ENCODE measurements at places on chromosomes 13 and 19.

DNA sequence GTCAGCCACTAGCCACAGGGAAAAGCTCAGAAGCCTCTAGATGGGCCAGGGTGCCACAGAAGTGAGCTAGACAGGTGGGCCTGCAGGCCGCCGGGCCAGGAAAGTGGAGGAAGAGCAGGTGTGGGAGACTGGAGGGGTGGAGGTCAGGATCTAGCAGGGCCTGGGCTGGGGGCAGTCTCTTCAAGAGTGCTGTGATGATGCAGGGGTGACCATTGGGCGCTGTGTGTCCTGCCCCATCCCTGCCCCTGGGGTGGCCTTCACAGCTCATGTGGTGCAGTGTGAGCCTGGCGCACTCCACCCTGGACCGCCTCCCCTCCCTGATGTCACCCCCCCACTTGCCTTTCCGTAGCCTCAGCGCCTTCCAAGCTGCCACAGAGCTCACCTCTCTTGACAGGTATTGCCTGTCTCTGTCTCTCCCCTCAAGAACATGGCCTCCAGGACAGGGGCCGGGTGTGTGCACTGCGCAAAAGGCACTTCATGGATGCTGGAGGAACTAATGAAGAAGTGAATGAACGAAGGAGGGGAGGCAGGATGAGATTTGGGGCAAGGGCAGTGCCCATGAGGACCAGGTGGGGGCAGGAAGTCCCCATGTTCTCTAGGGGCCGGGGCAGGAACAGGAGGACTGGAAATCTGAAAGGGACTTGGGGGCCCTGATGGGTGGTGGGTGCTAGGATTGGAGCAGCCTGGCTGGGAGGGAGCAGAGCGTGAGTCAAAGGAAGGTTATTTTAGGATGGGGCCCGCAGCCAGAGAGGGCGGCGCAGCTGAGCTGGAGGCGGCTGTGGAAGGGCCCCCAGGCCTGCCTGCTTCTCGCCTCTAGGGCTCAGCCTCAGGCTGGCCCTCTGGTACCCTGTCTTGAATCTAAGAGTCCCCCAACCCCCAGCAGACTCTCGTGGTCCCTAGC lies 6.6 kb downstream of the SSBP4 start:
- DNase-seq: no peak

GRCh38 chr19:30074741-30075715 lies 133.0 kb downstream of the URI1 start:
- DNase-seq: no peak

DNA sequence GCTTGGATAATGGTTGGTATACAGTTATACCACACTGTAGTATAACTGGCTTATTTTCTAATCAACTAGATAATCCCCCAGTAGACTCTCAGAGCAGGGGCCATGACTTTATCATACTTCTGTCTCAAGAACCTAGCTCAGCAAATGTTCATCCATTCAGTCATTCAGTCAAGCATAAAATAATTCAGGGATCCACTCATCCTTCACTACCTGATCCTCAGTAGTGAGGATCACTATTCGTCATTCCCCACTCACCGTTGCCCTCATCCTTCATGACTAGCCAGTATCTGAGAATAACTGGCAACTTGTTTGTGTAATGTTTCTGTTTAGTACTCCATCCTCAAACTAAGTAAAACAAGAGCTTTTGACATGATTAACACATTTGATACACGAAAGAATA lies 77.6 kb downstream of the TSC22D1 start:
- DNase-seq: no peak

DNA sequence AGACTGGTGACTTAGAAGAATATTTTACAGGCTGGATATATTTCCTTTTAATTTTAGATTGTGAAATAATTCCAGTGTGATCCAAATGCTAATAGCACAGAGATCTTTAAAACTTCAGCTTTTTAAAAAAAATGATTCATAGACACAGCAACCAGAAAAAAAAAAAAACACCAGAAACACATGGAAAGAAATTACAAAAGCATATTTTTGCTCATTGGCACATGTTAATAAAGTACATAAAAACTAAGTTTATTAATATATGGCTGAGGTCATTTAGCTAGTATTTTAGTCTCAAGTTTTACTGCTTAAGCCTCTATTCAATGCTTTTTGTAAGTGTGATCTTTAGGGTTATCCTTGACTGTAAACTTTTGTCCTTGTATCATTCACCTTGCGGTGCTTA lies 577 bp downstream of the MYO16 start:
- DNase-seq: no peak

DNA sequence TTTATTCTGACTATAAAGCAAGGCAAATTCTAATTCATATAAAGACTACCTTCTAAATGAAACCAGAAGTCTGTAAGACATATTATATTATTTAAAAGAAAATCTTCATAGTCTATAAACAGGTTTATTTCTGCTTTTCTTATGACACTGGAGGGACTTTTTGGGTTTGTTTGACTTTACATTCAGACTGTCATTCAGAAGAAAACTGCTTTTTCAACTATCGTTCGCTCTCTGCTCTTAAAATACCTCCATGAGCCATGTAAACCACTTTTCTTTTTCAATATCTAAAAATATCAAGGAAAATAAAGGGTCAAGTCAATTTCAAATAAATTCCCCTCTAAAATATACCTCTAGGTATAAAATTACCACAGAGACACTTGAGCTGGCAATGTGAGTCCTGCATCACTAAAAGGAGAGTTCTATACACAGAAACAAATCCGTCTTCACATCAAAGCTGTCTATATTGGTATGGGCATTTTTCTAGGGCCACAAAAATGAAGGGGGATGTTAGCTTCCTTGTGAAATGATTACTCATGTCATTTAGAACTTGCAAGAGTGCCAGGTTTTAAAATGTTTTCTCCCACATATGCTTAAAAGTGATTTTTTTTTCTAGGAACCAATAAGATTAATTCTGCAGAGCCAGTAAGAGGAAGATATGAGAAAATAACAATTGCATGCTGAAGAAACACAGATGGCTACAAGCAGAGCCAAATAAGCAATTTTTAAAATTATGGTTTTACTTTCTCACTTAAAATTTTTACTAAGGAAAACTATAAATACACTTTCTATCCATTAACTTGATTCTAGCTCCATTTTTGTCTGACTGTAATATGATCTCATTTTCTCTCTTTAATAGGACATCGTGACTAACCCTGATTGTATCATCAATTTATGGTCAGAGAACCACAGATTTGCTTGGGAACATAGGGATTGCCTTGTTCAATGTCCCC lies 181.8 kb downstream of the TBC1D4 start:
- DNase-seq: no peak

DNA sequence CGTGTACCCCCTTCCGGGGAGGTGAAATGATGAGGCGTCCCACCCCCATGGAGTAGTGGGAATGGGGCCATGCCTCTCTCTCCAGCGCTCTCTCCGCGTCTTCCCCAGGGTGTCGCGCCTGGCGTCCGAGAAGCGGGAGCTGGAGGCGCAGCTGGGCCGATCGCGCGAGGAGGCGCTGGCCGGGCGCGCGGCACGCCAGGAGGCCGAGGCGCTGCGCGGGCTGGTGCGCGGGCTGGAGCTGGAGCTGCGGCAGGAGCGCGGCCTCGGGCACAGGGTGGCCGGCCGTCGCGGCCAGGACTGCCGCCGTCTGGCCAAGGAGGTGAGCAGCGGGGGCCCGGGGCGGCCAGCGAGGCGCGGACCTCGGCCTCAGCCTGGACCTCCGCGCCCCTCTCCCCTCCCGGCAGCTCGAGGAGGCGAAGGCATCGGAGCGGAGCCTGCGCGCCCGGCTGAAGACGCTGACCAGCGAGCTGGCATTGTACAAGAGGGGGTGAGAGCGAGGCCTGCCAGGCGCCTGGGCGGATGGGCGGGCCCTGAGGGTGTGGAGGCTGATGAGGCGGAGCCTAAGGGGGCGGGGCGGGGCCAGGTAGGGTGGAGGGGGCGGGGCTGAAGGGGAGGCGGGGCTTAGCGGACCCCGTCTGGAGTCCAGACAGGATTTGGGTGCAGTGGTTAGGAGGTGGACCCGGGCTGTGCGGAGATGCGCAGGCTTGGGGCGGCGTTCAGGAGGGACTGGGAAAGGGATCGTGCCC lies 7.7 kb downstream of the PGLYRP1 start:
- DNase-seq: peak; percentile 59

- DNase-seq: no peak
Measured at GRCh38 chr13:19766591-19766990, 16.2 kb downstream of the PSPC1 start.

- no peak for DNase-seq
Measured at GRCh38 chr13:52878831-52879230, 30.4 kb upstream of the PCDH8 start.

DNA sequence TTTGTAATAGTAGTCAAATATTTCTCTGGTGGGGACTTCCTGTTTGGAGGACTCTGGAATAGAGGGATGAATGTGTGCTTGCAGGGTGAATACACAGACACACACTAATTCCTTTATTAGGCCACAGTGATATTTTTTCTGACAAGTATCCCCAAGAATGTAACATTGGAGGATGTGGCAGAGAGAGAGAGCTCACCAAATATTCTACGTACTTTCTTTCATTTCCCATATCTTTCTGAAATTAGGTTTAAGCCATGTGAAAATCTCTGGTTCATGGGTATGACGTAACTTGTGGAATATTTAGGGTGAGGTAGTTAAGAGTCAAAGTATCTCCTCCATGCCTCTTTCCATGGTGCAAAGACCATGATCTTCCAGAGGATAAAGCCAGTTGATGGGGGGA lies 463.4 kb downstream of the DIAPH3 start:
- DNase-seq: no peak

DNA sequence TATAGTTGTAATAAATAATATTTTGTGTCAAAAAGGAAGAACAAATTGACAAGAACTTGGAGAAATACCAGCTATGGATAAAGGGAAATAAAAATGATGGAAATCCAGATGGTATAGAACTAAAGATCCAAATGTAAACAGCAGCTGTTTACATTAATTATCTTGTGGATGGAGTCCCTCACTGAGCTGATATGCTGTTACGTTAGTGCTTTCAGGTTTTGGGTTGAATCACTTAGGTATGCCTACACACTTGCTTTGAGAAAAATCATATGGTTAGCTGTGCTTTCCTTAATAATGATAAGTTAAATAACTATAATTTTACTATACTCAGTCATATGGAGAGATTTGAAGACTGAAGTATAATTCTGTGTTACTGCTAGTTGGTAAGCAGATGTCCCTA lies 27.7 kb downstream of the WASF3 start:
- no peak for DNase-seq

- no peak for DNase-seq
Measured at GRCh38 chr19:48687776-48688175, 8.0 kb upstream of the FUT2 start.

GRCh38 chr19:18419195-18419698 lies at the start of gene SSBP4:
Gene SSBP4, plus strand, starts transcription at chr19:18419398. Its CDS starts 251 bp downstream, at chr19:18419649.
- DNase-seq: peak; percentile 61

- DNase-seq: no peak
Measured at GRCh38 chr13:80274643-80275042, 66.3 kb downstream of the SPRY2 start.

DNA sequence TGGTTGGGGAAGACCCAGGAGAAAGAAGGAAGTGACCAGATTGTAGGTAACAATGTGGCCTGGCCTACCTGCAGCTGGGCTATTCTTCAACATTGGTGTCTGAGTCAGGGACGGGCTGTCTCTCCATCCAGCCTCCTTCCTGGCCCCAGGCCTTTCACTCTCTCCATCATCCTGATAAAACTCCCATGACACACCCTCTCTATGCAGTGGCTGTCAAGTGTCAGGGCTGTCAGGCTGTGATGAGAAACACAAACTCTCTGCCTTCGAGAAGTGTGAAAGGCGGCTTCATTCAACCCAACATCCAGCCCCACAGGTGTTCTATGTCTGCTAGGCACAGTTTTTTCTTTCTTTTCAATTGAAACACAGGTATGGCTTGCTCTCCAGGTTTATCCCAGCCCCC lies 153.3 kb upstream of the VSTM2B start:
- no peak for DNase-seq

DNA sequence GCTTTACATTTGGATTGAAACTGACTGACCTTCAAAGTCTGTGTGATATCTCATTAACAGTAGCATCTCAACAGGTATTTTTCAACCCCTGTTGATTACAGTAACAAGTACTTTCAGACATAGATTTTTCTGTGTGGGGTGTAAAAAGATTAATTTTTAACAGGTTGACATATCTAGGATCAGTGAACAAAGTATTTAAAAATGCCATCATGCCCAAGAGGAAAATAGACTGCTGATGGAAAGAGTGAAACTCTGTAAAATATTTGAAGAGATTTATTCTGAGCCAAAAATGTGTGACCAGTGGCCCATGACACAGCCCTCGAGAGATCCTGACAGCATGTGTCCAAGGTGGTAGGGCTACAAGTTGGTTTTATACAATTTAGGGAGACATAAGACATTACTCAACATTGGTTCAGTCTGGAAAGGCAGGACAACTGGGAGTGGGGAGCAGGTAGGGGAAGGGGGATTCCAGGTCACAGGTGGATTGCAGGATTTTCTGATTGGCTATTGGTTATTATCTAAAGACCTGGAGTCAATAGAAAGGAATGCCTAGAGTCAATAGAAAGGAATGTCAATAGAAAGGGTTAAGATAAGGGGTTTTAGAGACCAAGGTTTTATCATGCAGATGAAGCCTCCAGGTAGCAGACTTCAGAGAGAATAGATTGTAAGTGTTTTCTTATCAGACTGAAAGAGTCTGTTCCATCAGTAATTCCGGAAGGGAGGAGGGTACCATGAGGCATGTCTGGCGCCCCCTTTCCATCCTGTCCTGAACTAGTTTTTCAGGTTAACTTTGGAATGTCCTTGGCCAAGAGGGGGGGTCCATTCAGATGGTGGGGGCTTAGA lies 29.1 kb downstream of the TNFRSF19 start:
- DNase-seq: no peak

DNA sequence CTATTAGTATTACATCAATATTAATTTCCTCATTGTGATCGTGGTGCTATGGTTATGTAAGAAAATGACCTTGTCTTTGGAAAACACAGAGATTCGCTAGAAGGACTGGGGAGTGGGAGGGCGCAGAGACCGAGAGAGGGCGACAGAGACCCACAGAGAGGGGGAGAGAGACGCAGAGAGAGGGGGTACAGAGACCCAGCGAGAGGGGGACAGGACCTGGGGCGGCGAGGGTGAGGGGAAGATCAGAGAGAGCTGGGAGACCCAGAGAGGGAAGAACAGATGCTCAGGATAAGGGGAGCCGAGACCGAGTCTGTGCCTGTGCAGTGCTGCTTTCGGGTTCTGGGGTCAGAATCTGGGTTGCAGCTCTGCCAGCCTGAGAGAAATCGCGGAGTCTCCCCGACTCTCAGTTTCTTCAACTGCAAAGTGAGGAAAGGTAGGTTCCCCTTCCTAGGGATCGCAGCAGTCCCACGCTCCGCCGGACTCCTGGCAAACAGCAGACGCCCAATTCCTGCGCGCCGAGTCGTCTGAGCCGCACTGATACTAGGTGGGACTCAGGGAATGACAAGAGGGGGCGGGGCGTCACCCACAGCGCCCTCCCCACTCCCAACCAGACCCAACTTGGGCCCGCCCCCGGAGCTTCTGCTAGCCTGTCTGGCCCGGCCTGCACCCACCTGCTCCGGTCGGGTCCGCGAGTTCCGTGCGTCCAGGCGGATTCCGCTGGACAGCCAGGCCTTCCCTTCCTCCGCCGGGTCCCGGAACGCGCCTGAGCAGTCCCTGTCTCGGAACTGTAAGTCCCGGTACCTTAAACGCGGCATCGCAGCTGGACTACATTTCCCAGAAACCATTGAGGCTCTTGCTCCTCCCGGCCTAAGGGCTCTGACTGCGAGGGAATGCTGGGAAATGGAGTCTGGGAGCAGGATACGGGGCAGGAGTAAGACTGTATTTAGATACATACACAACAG lies 15.3 kb downstream of the IZUMO2 start:
- DNase-seq: peak; percentile 76

Data from stimulated activated CD4-positive, alpha-beta T cell treated with anti-CD3 and anti-CD28 coated beads, Interleukin-4, amount 100 ng/mL, for 24 hours (primary cell).